NCI-H2107 (cell line): ENCODE measurements at places on chromosomes 13 and 19.

DNA sequence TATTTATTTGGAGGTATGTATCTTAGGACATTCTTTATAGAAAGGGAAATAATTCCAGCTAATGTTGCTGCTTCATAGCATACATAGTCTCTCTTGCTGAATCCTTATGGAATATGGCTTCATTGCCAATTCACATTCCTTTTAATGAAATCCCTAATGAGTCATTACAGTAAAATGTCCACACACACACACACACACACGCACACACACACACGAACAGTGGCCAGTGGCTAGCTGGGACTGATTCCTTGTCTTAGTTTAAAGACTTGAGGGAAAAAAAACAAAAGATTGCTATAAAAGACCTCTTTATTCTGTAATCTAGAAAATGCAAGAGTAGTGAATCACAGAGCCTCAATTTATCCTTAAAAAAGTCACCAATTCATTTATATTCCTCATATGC, 301.6 kb downstream of the SLITRK6 start:
- no peak for DNase-seq

DNA sequence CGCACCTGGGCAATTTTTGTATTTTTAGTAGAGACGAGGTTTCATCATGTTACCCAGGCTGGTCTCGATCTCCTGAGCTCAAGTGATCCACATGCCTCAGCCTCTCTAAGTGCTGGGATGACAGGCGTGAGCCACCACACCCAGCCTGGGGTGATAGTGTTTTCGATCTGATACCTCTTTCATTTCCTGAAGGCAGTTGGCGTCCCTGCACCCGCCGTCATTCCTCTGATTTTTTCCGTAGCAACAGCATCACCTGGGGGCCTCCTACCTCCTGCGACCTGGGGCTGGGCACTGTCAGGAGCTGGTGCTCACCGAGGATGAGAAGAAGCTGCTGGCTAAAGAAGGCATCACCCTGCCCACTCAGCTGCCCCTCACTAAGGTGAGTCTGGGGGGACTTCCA, 10.8 kb downstream of the CREB3L3 start:
- no peak for DNase-seq

DNA sequence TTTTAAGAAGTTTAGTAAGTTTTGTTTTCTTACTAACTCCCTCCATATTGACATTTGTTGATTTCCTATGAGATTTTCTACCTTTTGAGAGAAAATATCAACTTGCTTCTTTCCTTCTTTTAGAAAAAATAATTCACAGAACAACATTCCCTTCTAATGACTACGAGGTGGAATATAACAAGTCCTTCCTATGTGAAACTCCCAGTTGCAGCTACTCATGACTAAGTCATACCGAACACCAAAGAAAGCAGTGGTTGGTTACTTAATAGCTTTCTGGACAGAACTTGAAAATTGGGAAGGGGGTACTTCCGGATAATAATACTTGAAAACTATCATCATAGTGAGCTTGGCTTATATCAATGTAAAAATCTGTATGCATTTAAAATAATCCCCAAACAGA, 144.8 kb downstream of the DACH1 start:
- DNase-seq, result no peak

DNA sequence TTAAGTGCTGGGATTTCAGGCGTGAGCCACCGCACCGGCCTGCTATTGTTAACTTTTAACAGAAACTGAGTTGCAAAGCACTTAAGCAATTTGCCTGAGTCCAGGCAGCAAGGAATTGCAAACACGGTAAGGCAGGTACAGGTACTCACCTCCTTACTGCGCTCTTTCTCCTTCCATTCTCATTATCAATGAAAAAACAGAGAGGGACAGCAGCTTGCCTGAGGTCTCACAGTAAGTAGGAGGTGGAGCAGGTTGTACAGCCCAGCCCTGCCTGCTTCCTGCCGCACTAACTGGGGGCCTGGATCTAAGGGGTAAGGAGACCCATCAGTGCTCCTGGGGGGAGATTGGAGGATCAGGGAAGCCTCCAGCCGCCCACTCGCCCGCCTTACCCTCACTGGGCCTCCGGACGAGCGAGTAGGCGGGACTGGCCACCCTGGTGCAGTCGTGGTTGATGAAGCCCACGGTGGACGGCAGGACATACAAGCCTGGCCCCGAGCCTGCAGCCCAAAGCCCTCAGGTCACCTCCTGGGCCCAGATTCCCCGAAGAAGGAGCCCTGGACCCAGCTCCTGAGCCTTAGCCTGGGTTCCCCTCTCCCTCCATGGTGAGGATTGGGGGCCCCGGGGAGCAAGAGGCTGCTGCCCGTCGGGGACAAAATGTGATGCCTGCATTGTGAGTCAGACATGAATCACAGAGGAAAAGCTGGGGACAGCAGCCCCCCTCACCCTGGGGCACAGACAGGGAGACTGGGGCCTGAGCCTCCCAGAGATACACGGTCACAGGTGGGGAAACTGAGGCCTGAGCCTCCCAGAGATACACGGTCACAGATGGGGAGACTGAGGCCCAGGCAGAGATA, 11.4 kb upstream of the SHC2 start:
- DNase-seq, result no peak
